ENCODE measurements at places on chromosomes 12 and 14.
A peak's percentile ranks its signal among the peaks of the same experiment; 100 is the strongest.

GRCh38 chr14:21194597-21194996, 38.7 kb upstream of the OR5AU1 start:
- no peak for DNase-seq
- no peak overlapping the region for H3K27ac ChIP-seq
- H3K36me3 ChIP-seq = no peaks in the 10 kb centered on the region
- H3K4me3 ChIP-seq = no peak overlapping the region
- no peaks in the 10 kb centered on the region for H3K27me3 ChIP-seq
- H3K4me1 ChIP-seq = no peaks in the 10 kb centered on the region

GRCh38 chr14:24409192-24409591, 10.4 kb downstream of the NYNRIN start:
- H3K4me3 ChIP-seq = no peak overlapping the region
- no peaks in the 10 kb centered on the region for H3K36me3 ChIP-seq
- no peaks in the 10 kb centered on the region for H3K4me1 ChIP-seq
- no peak overlapping the region for H3K27ac ChIP-seq
- no peaks in the 10 kb centered on the region for H3K27me3 ChIP-seq
- DNase-seq = no peak

DNA sequence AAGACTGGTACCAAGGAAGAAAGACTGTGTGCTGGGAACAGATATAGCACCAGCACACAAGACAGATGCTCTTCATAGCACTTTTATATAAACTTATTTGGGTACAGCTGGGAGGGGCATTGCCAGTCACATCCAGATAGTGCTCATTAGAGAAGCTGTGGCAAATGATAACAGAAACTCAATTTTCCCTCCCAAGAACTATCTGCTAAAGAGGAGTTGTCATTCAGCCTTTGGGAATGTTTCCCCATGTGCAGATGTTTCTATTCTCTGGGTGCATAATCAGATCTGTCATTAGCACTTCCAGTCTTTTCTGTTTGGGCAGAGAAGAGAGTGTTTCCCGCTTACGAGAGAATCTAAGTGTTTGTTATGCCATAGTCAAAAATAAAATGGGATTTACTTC, 714.9 kb upstream of the MDGA2 start:
- no peaks in the 10 kb centered on the region for H3K36me3 ChIP-seq
- no peak overlapping the region for H3K4me3 ChIP-seq
- H3K4me1 ChIP-seq = no peaks in the 10 kb centered on the region
- H3K27me3 ChIP-seq = no peaks in the 10 kb centered on the region

GRCh38 chr12:120066341-120066740, 50.2 kb downstream of the RAB35 start:
- H3K36me3 ChIP-seq = no peaks in the 10 kb centered on the region
- H3K4me3 ChIP-seq = no peak overlapping the region
- no peak for DNase-seq

- H3K36me3 ChIP-seq = no peaks in the 10 kb centered on the region
- no peaks in the 10 kb centered on the region for H3K27me3 ChIP-seq
- H3K4me1 ChIP-seq = peaks cover 76% of the 10 kb centered on the region
- DNase-seq = no peak
- peak overlapping the region; percentile 93 for H3K27ac ChIP-seq
Measured at GRCh38 chr12:47894652-47895051, 10.1 kb downstream of the VDR start.

- H3K4me1 ChIP-seq = no peaks in the 10 kb centered on the region
- no peak overlapping the region for H3K4me3 ChIP-seq
- H3K27me3 ChIP-seq = no peaks in the 10 kb centered on the region
- DNase-seq = no peak
- no peak overlapping the region for H3K27ac ChIP-seq
Measured at GRCh38 chr14:103360548-103360947, 24.7 kb upstream of the MARK3 start.

DNA sequence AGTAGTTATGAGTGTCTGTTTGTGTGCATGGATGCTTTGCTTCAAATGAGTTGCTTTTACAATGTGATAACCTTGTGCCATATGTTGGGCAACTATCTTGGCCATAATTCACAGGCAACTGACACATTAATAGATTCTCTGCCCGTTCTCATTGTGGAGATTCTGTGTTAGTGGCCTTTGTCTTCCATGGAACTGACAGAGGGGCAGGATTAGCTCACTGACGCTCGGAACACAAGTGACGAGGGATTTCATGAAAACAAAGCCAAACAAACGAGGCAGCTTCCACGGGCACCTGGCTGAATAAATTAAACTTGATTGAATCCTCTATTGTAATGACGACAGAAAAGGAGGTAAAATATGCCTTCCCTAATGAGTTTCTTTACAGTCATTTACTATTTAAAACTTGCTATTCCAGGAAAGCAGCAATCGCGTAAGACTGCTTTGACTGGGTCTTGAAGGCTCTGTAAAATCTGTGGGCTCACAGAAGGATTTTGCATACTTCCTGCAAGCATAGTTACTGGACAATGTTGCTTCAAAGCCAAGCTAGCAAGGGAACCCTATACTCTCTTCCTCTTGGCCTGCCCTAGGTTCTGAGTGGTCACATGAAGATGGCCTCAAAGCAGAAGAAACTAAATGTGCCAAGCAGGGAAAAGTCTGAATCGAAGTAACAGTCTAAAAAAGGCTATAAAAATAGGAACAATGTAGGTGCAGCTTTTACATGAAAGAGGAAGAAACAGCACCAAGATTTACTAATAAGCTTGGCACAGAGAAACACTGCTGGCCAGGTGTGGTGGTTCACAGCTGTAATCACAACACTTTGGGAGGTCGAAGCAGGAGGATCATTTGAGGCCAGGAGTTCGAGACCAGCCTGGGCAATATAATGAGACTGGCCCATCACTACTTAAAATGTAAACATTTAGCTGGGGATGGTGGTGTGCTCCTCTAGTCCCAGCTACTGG, 28.1 kb upstream of the SINHCAF start:
- no peaks in the 10 kb centered on the region for H3K27me3 ChIP-seq
- H3K36me3 ChIP-seq = no peaks in the 10 kb centered on the region
- no peak overlapping the region for H3K27ac ChIP-seq
- no peak overlapping the region for H3K4me3 ChIP-seq
- DNase-seq = no peak

DNA sequence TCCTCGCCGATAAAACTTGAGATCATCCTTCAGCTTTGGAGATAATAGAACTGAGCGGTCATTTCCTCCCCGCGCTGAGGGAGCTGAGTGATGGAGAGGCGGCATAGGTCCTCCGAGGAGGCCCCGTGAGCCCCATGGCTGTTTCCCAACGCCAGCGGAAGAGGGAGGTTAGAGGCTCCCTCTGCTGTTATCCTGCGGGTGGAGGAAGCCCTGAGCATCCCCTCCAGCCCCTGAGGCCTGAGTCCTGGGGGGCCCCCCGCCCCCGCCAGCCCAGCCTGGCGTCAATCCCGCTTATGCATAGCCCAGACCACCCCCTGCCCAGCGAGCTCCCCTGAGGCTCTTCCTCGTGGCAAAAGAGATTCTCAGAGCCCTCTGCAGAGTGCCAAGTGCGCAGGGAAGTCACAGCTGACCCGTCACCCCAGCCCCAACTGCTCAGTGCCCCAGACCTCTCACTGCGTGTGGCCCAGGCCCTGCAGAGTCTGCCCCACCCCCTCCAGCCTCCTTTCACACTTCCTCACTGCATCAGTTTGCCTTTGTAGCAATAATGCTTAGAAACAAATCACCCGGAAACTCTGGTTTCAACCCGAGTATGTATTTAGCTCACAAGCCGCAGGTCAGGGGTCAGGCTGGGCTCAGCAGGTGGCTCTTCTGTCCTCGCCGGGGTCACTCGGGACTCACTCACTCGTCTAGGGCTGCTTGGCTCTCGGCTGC, 44.7 kb upstream of the GALNT9 start:
- no peaks in the 10 kb centered on the region for H3K36me3 ChIP-seq
- peaks cover 34% of the 10 kb centered on the region for H3K27me3 ChIP-seq
- no peak overlapping the region for H3K4me3 ChIP-seq
- no peak overlapping the region for H3K27ac ChIP-seq
- DNase-seq = no peak

- DNase-seq = no peak
- no peaks in the 10 kb centered on the region for H3K4me1 ChIP-seq
- no peaks in the 10 kb centered on the region for H3K27me3 ChIP-seq
- H3K4me3 ChIP-seq = no peak overlapping the region
- no peaks in the 10 kb centered on the region for H3K36me3 ChIP-seq
Measured at GRCh38 chr12:118982984-118983761, 1.8 kb downstream of the SRRM4 start.

All from MM.1S (cell line).